ENCODE measurements at places on chromosomes 7 and 10. TPM values are rescaled to one million over a fixed set of nuclear protein-coding genes. Genes with fewer than 3 reads are reported as not detected.
A peak's percentile ranks its signal among the peaks of the same experiment; 100 is the strongest.

PPP1R17 gene
- total RNA-seq: not detected

FAM25C gene
- total RNA-seq: not detected

SEC61G gene
- 206 TPM for total RNA-seq

GRCh38 chr10:10647331-10647730 is 370.3 kb upstream of the CELF2 start:
- H3K27ac ChIP-seq: no peak overlapping the region
- H3K27me3 ChIP-seq: no peaks in the 10 kb centered on the region
- H3K36me3 ChIP-seq: no peaks in the 10 kb centered on the region
- no peak for DNase-seq
- H3K4me3 ChIP-seq: no peak overlapping the region
- no peaks in the 10 kb centered on the region for H3K4me1 ChIP-seq

TLX1 gene
- total RNA-seq: not detected

DNA sequence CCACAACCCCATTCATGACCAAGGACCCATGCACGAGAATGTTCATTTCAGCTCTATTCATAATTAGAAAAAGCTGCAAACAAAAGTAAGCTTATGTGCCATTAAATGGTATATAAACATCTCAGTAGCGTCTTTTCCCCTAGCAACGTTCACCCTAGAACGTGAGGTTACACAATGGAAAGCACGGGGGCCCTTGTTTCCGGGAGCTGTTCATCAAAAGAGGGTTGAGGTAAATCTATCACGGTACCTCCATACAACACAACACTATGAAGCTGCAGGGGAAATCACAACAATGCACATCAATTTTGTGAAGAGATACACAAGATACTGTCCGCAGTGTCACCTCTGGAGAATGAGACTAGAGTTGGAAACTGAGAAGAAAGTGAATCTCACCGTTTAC is 80.9 kb upstream of the DDC start:
- H3K4me1 ChIP-seq: no peaks in the 10 kb centered on the region
- no peak for DNase-seq
- no peak overlapping the region for H3K4me3 ChIP-seq
- H3K27ac ChIP-seq: no peak overlapping the region
- peaks cover 15% of the 10 kb centered on the region for H3K36me3 ChIP-seq
- H3K27me3 ChIP-seq: no peaks in the 10 kb centered on the region

ACTL6B gene
- total RNA-seq: not detected

OR2A5 gene
- total RNA-seq: not detected

- no peak for DNase-seq
- H3K4me1 ChIP-seq: peaks cover 14% of the 10 kb centered on the region
- no peak overlapping the region for H3K27ac ChIP-seq
- no peaks in the 10 kb centered on the region for H3K36me3 ChIP-seq
Measured at GRCh38 chr7:20438694-20439376, 108.1 kb downstream of the ITGB8 start.

TMEM229A gene
- not detected for total RNA-seq

- H3K27me3 ChIP-seq: no peaks in the 10 kb centered on the region
- H3K4me3 ChIP-seq: no peak overlapping the region
- H3K36me3 ChIP-seq: no peaks in the 10 kb centered on the region
Measured at GRCh38 chr10:103982639-103983038, 15.7 kb downstream of the SLK start.

DNA sequence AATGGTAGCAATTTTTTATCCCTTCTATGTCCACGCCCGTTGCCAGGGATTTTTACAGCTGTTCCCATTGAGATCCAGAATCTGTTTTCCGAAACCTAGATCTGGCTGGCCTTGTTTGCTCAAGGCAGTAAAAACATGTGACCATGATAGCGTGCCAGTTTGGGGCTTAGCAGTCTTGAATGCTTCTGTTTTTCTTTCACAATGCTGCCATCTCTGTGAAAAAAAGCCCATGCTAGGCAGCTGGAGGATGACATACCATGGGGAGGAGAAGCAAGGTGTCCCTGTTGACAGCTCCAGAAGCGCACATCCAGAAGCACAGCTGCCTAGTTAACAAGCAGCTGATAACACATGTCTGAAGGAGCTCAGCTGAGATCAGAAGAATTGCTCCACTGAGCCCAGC is 2.2 kb upstream of the ZNF92 start:
- peaks cover 8% of the 10 kb centered on the region for H3K4me1 ChIP-seq
- H3K4me3 ChIP-seq: no peak overlapping the region
- H3K36me3 ChIP-seq: peaks cover under 1% of the 10 kb centered on the region
- no peaks in the 10 kb centered on the region for H3K27me3 ChIP-seq

SPDYE5 gene
- total RNA-seq: 0.16 TPM

OR2F2 gene
- total RNA-seq: not detected

GRCh38 chr7:91660734-91661356 is 219.7 kb downstream of the MTERF1 start:
- no peak overlapping the region for H3K27ac ChIP-seq
- H3K27me3 ChIP-seq: no peaks in the 10 kb centered on the region
- H3K4me3 ChIP-seq: no peak overlapping the region
- no peaks in the 10 kb centered on the region for H3K36me3 ChIP-seq

DNA sequence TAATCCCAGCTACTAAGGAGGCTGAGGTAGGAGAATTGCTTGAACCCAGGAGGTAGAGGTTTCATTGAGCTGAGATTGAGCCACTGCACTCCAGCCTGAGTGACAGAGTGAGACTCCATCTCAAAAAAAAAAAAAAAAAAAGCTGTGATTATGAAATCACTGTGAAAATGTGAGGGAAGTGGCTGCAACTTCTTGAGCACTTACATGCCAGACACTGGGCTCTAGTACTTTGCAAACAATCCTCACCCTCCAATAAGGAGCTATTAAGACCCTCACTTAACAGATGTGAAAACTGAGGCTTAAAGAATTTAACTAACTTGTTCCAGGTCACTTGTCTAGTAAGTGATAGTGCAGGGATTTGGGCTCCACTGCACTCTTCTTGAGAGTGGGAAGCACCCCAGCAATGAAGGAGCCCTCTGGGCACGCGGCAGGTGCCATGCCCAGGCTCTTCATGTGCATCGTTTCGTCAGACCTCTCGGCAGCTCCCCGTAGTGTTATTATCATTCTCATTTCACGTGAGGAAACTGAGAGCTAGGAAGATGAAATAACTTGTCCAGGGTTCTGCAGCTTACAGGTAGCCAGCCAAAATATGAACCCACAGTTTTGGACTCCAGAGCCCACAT is 19.0 kb downstream of the MSRB2 start:
- peaks cover 6% of the 10 kb centered on the region for H3K36me3 ChIP-seq
- H3K27ac ChIP-seq: no peak overlapping the region
- DNase-seq: no peak
- no peak overlapping the region for H3K4me3 ChIP-seq
- no peaks in the 10 kb centered on the region for H3K27me3 ChIP-seq

DNA sequence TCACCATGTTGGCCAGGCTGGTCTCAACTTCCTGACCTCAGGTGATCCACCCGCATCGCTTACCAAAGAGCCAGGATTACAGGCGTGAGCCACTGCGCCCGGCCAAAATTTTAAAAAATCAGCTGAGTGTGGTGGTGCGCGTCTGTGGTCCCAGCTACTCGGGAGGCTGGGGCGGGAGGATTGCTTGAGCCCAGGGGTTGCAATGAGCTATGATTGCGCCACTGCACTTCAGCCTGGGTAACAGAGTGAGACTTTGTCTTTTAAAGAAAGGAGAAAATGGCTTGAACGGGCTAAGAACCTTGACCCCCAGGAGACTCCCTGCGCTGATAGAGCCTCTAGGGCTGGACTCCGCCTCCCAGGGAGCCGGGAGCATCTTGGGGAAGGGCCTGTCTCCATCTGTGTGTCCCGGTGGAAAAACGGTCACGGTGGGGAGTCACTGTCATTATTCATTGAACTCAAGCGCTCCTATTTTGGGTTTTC is 760 bp upstream of the KCTD7 start:
- H3K4me3 ChIP-seq: peak overlapping the region; percentile 70
- no peaks in the 10 kb centered on the region for H3K27me3 ChIP-seq
- H3K27ac ChIP-seq: peak overlapping the region; percentile 64
- peaks cover 5% of the 10 kb centered on the region for H3K4me1 ChIP-seq
- no peaks in the 10 kb centered on the region for H3K36me3 ChIP-seq

BHLHA15 gene
- 1.2 TPM for total RNA-seq

C7orf33 gene
- total RNA-seq: not detected

- no peaks in the 10 kb centered on the region for H3K4me1 ChIP-seq
- H3K27ac ChIP-seq: no peak overlapping the region
- no peaks in the 10 kb centered on the region for H3K27me3 ChIP-seq
- H3K36me3 ChIP-seq: no peaks in the 10 kb centered on the region
Measured at GRCh38 chr7:148264933-148265557, 325.5 kb upstream of the C7orf33 start.

GRCh38 chr7:31687024-31687748 is at the start of gene PPP1R17:
PPP1R17 (plus strand) TSS chr7:31687215; CDS start chr7:31692442, 5,227 bp downstream.
- H3K27me3 ChIP-seq: peaks cover 9% of the 10 kb centered on the region
- DNase-seq: no peak
- no peak within 1 kb of the TSS for H3K27ac ChIP-seq
- H3K4me3 ChIP-seq: no peak within 1 kb of the TSS

DNA sequence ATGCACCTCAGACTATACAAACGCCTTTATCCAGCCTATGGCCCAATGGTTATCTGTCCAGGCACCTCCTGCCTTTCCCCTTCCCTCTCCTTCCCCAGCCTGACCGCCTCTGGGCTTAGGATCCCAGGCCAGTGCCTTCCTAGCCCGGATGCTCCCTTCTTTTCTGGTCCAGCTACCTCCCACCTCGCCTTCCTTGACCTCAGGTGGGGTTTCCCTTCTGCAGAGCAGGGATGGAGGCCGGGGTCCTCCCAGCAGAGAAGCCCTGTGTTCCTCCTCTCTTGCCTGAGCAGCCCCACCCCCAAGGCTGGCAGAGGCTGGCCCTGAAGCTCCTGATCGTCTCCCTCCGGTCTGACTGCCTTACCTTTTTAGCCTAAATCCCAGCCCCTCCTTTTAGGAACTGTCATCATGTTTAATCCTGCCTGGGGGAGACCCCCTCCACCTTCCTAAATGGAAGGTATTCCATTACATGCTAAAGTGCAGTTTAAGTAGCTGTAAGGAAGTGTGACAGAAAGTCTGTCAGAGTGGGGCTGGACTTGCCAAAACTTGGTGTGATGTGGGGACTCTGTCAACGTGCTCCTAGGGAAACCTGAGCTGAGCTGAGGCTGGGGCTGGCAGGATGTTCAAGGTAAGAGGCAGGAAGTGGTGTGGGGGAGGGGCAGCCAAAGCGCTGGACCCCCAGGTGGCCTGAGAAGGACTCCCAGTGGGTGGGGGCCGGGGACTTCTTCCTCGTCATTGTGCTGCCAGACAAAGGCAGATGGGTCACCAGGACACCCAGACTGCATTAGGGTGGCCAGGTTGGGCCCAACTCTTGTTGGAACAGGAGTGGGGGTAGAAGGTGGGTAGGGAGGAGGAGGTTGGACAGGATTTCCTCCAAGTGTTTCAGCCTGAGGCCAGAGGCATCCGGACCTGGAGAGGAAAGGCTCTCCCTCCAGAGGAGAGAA is 39.5 kb downstream of the LBX1 start:
- H3K27me3 ChIP-seq: peaks cover 3% of the 10 kb centered on the region
- H3K27ac ChIP-seq: no peak overlapping the region
- no peaks in the 10 kb centered on the region for H3K4me1 ChIP-seq
- H3K36me3 ChIP-seq: no peaks in the 10 kb centered on the region
- no peak overlapping the region for H3K4me3 ChIP-seq

- H3K36me3 ChIP-seq: no peaks in the 10 kb centered on the region
- H3K27me3 ChIP-seq: no peaks in the 10 kb centered on the region
- no peak overlapping the region for H3K4me3 ChIP-seq
- H3K27ac ChIP-seq: no peak overlapping the region
- no peaks in the 10 kb centered on the region for H3K4me1 ChIP-seq
Measured at GRCh38 chr10:28769091-28769604, 91.8 kb downstream of the BAMBI start.

ZNF398 gene
- total RNA-seq: 10.6 TPM

GRCh38 chr10:129495256-129495655 is 28.2 kb downstream of the MGMT start:
- H3K4me3 ChIP-seq: no peak overlapping the region
- H3K36me3 ChIP-seq: no peaks in the 10 kb centered on the region
- H3K27ac ChIP-seq: no peak overlapping the region

DNA sequence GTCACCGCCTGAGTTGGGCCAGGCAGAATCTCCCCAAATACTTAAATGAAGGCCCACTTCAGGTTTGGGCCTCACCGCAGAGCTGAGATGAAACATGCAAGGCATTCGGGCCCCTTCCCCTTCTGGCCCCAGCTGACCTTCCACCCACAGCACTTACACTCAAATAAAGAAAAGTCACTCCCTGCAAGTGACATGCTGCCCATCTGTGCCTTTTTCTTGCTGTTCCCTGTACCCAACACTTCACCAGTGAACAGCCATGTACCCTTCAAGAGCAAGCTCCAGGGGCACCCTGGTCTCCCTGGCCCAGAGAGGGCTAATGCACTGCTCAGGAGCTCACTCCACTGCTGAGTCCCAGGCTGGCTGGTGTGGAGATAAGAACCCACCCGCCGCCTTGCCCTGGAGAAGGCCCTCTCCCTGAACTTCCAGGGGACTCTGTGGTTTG is 40.7 kb downstream of the ZCCHC24 start:
- H3K27ac ChIP-seq: no peak overlapping the region
- peaks cover 17% of the 10 kb centered on the region for H3K4me1 ChIP-seq
- H3K27me3 ChIP-seq: no peaks in the 10 kb centered on the region
- DNase-seq: no peak
- H3K36me3 ChIP-seq: no peaks in the 10 kb centered on the region
- no peak overlapping the region for H3K4me3 ChIP-seq

GRCh38 chr10:4822208-4822607 is 3.8 kb upstream of the AKR1E2 start:
- peaks cover 4% of the 10 kb centered on the region for H3K27me3 ChIP-seq
- peaks cover 5% of the 10 kb centered on the region for H3K4me1 ChIP-seq
- no peaks in the 10 kb centered on the region for H3K36me3 ChIP-seq
- H3K4me3 ChIP-seq: no peak overlapping the region

MXI1 gene
- 8.5 TPM for total RNA-seq

DNA sequence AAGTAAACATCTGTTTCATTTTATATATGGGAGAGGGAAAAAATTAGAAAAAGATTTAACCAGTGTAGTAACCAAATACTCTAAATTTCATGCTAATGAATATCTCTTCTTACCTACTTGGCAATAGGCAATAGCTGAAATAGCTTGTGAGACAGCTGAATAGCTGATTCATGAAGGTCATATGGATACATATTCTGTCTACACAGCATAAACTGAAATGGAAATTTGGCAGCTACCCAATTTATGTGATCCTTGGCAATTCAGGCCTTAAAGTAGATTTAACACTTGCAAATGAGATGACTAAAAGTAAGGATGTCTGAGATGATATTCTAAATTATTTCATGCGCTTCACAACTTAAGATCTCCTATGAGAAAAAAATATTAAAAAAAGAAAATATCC is 261.2 kb upstream of the SEMA3A start:
- DNase-seq: peak; percentile 55
- H3K27ac ChIP-seq: no peak overlapping the region
- H3K36me3 ChIP-seq: no peaks in the 10 kb centered on the region
- no peaks in the 10 kb centered on the region for H3K27me3 ChIP-seq

BLOC1S2 gene
- 45.9 TPM for total RNA-seq

- H3K4me1 ChIP-seq: peaks cover 4% of the 10 kb centered on the region
- no peak overlapping the region for H3K27ac ChIP-seq
- H3K4me3 ChIP-seq: no peak overlapping the region
- no peaks in the 10 kb centered on the region for H3K27me3 ChIP-seq
- no peaks in the 10 kb centered on the region for H3K36me3 ChIP-seq
- DNase-seq: no peak
Measured at GRCh38 chr10:119281581-119282071, 74.3 kb downstream of the GRK5 start.

- no peaks in the 10 kb centered on the region for H3K4me1 ChIP-seq
- no peak for DNase-seq
- no peak overlapping the region for H3K27ac ChIP-seq
- H3K4me3 ChIP-seq: no peak overlapping the region
- no peaks in the 10 kb centered on the region for H3K36me3 ChIP-seq
Measured at GRCh38 chr10:121406823-121407545, 191.3 kb downstream of the FGFR2 start.

ADAMTS14 gene
- not detected for total RNA-seq

DKK1 gene
- 200 TPM for total RNA-seq
